Activated CD4-positive, alpha-beta T cell treated with anti-CD3 and anti-CD28 coated beads, Interleukin-2, Interleukin-4, amounts not matched to agents 100 ng/mL and 50 ng/mL, durations not matched to agents 16 hours and 8 hours (primary cell): ENCODE measurements at places on chromosomes 2 and 18.
A peak's percentile ranks its signal among the peaks of the same experiment; 100 is the strongest.

DNA sequence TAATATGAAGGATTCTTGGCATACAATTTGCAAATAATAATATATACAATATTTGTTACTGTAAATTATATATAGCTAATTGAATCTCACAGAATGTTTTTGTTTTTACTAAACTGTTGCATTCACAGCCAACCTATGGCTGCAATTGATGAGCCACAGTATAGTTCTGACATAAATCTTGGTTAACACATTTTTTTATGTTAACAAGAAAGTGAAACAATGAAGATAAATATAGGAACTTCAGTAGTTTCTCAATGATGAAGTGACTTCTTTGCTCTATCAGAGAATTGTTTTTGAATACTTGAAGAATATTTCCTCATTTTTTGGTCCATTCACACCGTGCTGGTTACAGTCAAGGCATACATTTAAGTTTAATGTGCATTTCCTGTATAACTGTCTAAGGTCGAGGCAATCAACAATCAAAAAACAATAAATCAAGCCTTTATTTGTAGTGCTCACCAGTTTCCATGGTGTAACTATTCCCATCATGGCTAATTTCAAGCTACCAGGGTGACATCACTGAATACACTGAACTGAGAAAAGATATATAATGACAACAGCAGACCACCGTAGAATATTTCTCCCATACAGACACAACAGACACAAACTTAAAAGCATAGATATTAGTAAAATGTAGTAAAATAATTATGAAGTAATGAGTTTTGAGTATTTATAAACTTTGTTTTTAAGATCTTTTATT lies 12.9 kb upstream of the ETAA1 start:
- no peak for DNase-seq

DNA sequence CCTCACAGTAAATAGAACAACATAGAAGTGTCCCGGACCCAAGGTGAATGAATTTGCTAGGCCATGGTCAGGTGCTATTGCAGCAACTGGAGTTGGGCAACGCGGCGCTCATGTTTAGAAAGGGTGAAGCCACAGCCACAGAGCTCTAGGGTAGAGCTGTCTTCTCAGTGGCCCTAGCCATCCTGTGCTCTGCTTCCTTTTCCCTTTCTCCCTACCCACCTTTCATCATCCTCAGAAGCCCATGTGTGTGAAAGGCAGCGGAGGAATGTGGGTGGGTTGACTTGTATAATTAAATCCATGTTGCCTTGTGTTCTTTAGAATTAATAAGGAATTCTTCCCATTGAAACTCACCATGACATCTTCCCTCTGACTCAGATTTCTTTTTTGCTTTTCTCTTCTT lies 336.7 kb downstream of the OSR1 start:
- no peak for DNase-seq

GRCh38 chr18:7840411-7840810 lies 273.3 kb downstream of the PTPRM start:
- no peak for DNase-seq

GRCh38 chr2:111155610-111156009 lies 34.9 kb downstream of the BCL2L11 start:
- DNase-seq: no peak

DNA sequence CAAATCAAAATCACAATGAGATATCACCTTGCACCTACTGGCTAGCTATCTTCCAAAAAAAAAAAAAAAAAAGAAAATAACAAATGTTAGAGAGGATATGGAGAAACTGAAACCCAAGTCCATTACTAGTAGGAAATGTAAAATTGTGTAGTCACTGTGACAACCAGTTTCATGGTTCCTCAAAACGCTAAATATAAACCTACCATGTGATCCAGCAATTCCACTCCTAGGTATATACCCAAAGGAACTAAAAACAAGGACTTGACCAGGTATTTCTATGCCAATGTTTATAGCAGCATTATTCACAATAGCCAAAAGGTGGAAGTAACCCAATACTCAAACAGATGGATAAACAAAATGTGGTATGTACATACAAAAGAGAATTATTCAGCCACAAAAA lies 11.7 kb upstream of the SCRN3 start:
- DNase-seq: no peak

DNA sequence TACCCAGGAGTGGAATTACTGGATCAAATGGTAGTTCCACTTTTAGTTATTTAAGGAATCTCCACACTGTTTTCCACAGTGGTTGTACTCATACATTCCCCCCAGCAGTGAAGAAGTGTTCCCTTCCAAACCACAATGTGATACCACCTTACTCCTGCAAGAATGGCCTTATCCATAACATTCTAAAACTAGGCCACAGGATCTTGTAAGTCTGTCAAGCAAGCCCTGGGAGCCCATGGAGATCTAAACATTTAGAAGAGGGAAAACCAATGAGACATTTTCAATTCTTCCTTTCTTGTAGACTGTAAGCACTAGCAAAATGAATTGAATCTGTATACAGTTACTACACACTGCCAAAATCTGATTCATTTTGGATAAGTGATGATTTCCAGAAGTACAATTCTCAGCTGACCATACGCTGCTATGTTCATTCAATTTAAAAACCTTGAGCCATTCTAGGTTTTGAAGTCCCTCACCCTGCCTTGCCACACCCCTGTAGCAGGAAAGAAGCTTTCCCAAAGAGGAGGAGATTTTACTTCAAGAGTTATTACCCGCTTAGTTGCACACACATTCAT lies 149.1 kb downstream of the SLC8A1 start:
- DNase-seq: no peak

DNA sequence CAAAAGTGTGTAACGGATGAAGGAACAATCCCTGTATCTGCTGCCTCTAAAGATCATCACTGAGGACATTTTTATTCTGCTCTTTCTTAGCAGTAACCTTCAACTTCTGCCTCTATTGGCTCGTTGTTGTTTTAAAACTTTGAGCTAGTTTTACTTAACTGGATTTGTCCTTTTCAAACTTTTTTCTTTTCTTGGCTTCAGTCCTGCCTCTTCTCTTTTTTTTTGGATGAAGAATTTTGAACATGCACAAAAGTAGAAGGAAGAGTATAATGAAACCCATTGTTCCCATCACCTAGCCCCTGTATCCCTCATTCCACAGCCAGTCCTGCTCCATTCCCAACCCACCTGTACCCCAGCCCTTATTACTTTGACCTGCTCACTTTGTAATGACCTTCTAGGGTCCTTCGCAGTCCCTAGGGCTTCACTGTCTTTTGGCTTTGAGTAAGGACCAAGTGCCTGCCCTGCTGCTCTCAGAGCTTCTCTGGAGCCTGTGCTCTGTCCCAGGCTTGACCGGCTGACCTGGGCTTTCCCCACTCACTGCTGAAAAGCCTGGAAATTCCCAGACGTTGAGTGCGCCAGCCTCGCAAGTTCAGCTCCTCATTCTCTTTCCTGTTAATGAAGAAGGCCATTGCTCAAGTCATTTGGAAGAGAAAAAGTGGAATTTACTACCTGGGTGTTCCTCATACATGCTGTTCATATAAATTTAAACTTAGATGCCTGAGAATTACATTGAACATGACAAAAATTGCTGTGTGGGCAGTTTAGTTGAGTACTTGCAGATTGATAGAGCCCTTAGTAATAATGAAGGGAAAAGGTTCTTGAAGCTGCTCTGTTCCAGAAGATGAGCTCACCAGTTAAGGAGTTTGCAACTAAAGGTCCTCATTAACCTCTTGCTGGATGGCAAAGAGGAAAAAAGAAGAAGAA lies 149.3 kb upstream of the ALPP start:
- DNase-seq: no peak

DNA sequence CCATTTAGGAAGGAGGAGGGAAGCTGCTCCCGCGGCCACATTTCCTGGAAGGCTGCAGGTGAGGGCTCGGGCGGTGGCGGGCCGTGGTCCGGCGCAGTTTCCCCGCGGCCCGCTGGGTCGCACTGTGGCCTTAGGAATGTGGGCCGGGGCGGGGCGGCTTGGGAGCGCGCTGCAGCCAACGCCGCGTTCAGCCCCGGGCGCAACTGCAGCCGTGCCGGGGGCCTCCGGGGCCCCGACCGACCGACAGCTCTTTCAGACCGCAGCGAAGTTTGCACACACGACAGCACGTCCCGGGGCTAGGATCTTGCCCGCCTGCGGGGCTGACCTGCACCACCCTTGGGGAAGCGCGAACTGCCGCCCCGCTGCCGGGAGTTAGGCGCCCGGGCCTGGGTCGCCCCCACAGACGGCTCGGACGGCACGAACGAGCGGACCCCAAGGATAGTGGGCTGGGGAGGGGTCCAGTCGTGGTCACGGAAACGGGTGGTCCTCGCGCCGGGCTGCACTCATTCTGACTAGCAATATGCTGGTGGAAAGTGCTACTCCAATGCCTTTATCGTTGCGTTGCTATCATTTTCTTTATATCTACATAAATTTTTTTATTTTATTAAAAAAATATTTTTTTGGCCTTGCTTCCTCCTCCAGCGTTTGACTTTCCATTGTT lies 69.9 kb upstream of the DLX2 start:
- DNase-seq: peak; percentile 29

- no peak for DNase-seq
Measured at GRCh38 chr2:133581010-133581760, 12.9 kb upstream of the NCKAP5 start.

GRCh38 chr2:232310696-232311095 lies 67.9 kb upstream of the ALPP start:
- DNase-seq: no peak

- no peak for DNase-seq
Measured at GRCh38 chr2:84919885-84920580, 14.6 kb downstream of the TMSB10 start.

GRCh38 chr18:3150274-3150673 lies 69.5 kb downstream of the MYOM1 start:
- DNase-seq: no peak

GRCh38 chr2:16351541-16351940 lies 314.1 kb downstream of the CYRIA start:
- DNase-seq: no peak

GRCh38 chr2:10266133-10266620 lies 36.5 kb upstream of the HPCAL1 start:
- DNase-seq: no peak

GRCh38 chr2:108423502-108424251 lies 25.3 kb upstream of the GCC2 start:
- DNase-seq: no peak

- no peak for DNase-seq
Measured at GRCh38 chr2:36433311-36434217, 78.0 kb downstream of the CRIM1 start.

DNA sequence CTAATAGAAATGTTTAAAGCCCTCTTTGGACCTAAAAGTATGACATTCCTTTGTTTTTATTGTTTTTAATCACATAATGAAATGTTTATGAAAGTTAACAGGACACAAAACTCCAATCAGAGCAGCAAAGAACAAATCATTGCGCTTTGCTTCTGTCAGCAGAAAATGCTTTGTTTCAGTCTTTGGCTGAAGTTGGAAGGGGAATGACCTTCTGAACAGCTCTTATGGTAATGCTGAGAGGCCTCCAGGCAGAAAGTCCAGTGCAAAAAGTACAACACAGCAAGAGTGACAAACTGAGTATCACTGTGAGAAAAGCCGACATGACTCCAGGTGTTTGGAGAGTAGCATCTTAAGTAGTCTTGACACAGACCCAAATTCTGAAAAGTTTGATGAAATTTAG lies 147.7 kb upstream of the SP5 start:
- no peak for DNase-seq

- DNase-seq: peak; percentile 23
Measured at GRCh38 chr18:56702946-56703345, 51.8 kb downstream of the WDR7 start.
